Omental fat pad (tissue), 4 donors: ENCODE measurements at places on chromosomes 4 and X.

DNA sequence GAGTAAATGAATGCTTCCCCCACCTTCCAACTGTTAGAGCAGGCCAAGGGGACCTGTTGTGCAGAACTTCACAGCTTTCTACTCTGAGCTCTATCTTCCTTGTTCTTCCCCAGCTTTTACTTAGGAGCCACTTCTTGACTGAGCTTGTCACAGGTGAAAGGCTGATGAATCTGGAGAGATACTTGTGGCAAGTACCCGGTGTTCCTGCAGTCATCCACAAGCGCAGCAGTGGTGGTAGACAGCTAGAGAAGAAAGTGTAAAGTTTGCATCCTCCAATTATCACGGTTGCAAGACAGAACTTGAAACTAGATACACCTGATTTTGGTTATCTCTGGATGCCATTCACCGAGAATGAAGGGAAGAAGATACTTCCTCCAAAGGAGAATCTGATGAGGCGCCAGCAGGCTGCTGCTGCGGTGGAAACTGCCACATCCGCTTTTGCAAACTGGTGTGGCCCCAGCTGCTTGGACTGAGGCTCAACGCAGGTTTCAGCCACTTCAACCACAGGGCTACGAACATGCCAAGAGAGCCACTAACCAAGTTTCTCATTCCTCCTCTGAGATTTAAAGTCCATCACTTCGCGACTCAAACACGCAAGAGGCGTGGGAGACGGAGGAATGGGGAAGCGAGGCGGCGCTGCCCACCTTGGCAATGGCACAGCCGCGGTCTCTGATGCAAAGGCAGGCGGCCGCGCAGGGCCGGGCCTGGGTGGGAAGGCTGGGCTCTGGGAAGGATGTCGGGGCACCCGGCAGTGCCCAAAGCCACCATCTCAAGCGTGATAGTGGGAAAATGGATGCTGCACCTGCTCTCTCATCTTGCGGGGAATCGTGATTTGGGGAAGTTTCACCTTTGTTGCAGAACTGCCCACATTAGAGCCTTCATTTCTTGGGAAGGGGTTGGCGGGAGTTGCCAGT is 1.3 kb upstream of the FHIP1A start:
- no peak for DNase-seq

- DNase-seq = no peak
Observed at GRCh38 chr4:64407000-64407399, 2.2 kb downstream of the TECRL start.

- no peak for DNase-seq
Observed at GRCh38 chr4:126396121-126396520, 1081.4 kb downstream of the FAT4 start.

DNA sequence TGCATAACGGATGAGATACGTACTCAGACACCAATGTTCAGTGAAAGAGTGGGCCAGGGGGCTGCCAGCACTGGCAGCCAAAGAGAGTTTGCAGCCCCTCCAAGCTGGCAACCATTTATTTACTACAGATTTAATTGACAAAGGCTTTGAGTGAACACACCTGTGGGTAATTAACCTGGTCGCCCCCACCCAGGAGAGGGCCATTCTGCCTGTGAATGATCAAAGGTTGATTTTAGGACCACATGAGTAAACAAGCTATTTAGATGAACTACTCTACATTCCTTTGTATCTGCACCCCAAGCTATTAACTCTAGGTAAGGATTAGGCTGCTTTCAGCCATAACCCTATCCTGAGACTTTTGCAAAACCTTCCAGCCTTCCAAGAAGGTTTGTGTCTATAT is 55.0 kb downstream of the RBM46 start:
- no peak for DNase-seq

DNA sequence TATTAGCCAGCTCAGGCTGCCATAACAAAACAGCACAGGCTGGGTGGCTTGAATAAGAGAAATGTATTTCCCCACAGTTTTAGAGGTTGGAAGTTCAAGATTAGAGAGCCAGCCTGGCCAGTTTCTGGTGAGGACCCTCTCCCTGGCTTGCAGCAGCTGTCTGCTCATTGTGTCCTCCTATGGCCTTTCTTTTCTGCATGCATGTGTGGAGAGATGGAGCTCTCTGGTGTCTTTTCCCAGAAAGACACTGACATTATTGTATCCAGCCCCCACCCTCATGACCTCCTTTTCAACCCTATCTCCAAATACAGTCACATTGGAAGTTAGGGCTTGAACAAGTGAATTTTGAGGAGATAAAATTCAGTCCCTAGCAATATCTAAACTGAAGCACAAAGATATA is 263.8 kb upstream of the PABPC4L start:
- DNase-seq = no peak

DNA sequence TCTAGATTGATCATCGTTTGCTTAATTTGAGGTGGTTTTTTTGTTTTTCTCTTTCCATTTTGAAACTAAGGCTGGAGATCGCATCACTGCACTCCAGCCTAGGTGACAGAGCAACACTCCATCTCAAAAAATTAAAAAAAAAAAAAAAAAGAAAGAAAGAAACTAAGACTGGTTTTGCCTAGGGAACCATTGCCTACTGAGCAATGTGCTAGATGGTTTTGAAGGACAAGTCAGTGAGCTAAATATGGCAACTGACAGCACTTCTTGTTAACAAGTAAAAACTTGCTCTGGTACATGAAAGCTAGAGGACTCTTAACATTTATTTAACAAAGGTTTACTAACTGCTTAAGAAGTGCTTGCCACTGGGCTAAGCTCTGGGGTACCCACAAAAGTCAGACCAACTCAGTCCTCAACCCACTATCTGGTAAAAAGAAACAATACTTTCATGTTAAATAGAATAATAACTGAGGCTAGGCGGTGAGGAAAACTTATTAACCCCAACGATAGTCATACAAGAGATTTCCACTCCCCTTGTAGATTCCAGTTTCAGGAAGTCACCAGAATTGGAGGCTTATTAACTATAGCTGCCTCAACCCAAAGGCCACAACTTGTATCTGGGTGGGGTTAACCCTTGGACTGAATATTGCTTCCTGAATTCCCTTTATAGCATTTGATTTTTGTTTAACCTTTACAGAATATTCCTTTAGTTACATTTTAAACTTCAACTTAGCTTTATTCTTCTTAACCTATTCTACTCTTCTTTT is 111.6 kb downstream of the FRYL start:
- no peak for DNase-seq

DNA sequence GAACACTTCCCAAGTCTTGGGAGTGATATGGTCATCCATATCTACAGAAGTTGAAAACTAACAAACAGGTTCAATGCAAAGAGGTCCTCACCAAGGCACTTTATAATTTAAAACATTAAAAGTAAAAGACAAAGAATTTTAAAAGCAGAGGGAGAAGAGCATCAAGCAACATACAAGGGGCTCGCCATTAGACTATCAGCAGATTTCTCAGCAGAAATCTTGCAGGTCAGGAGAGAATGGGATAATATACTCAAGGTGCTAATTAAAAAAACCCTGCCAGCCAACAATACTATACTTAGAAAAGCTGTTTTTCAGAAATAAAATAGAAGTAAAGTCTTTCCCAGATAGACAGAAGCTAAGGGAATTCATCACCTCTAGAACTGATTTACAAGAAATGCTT is 121.2 kb downstream of the NEK1 start:
- DNase-seq = no peak

DNA sequence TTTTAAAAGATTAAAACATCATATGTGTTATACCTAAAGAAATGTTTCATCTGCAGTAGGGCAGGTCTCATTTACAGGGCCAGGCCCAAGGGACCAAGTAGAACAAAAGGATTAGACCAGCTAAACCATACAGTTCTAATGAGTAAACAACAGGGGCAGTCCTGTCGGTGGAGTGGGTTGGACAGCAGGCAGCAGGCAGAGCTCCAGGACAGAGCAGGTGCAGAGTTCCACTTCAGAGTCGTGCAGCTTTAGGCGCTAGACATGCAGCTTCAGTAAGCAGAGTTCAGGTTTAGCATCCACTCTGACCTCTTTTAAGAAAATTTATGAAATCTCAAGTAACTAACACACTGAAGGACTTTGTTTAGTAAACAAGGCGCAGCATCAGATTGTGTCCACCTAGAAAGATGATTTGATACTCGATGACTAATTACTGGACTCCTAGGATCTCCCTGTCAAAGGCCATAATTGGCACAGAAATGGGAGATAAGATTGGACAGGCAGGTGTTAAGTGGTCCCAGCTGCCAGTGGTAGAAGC is 487.7 kb upstream of the INTU start:
- DNase-seq = no peak

DNA sequence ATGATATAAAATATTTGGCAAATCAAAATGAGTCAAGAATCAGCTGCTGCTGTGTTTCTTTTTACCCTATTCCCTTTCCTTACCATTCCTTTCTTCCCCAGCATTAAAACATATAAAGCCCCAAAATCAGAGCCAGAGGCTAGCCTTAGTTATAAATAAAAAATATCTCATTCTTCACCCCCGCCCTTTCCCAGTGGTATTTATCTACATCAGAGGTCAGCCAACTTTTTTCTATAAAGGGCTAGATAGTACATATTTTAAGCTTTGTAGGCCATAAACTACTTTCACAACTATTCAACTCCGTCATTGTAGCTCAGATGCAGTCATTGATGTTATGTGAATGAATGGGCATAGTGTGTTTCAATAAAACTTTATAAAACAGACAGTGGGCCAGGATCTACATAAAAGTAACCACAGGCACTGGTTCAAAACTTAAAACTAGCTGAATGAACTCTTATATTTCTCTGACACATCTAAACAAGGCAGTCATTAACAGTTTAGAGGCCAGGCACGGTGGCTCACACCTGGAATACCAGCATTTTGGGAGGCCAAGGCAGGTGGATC is 30.5 kb upstream of the TCEANC start:
- no peak for DNase-seq

DNA sequence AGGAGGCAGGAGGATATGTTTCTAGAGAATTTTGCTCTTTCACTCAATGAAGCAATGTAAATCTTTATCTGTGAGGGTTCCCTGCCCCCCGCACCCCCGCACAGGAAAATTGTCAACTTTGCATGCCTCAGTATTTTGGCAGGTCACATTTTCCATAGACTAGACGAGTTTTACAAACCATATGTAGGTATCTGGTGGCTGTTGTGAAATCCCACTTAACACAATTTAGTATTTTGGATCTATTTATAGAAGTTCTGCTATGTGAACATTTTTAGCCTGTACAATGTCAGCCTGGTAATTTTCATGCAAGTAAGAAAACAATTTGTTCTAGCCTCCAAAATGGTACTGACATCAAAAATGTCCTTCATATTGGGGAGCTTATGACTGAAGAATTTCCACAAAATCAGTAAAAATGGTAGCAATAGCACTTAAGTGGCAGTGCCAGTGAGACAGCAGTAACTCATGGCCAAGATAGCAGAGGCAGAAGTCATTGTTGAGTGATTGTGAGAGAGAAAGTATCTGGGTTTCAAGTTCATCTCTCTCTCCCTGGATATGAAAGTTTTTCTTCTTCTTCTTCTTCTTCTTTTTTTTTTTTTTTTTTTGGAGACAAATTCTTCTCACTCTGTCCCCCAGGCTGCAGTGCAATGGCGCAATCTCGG is 12.4 kb upstream of the FRYL start:
- DNase-seq = no peak

- DNase-seq = no peak
Observed at GRCh38 chr4:111718763-111719559, 426.3 kb upstream of the FAM241A start.

- no peak for DNase-seq
Observed at GRCh38 chr4:1415681-1415981, 9.4 kb upstream of the NKX1-1 start.

DNA sequence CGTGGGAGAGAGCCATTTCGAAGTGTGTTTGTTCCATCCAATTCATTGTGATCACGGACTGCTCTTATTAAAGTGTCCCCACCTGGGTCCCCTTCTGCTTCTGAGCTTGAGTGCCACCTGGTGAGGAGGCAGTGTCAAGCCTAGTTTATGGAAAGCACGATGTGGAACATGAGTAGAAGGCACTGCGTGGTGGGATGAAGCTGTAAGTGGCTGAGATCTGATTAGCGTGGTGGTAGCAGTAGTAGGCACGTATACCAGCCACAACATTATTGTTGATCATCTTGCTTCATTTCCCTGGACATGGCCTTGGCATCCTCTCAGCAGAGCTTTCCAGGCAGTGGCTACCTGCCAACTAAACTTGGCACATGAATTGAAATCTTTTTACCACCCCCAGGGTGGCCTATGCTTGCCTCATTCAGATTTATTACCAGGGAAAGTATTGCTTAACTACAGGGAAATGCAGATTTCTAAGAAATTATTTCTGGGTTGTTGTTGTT is 46.4 kb downstream of the GPAT3 start:
- no peak for DNase-seq
